ENCODE measurements at places on chromosomes 11 and 22. TPM values are rescaled to one million over a fixed set of nuclear protein-coding genes. Genes with fewer than 3 reads are reported as not detected.

Gene CDHR5
- 0.02 TPM for total RNA-seq

Gene PLAAT5
- total RNA-seq = not detected

Gene MYBPC3
- 0.10 TPM for total RNA-seq

Gene KRTAP5-9
- total RNA-seq = not detected

Gene PRR33
- not detected for total RNA-seq

Gene GAB4
- not detected for total RNA-seq

Gene SPCS2
- total RNA-seq = 251 TPM

Gene TRAPPC4
- 64.4 TPM for total RNA-seq

Gene DUSP8
- 1.9 TPM for total RNA-seq

Measured in A549 treated with DMSO at 1 μM for 4 hours (cell line).